Karpas-422 (cell line): ENCODE measurements at places on chromosomes 6 and 20. TPM values are rescaled to one million over a fixed set of nuclear protein-coding genes. Genes with fewer than 3 reads are reported as not detected.

The SLC17A3 gene
- total RNA-seq: not detected in 2 replicates

The THBD gene
- not detected in 2 replicates for total RNA-seq

The COL21A1 gene
- total RNA-seq: not detected in 2 replicates

The TUBB2B gene
- total RNA-seq: 0.34 TPM in 1 of 2 replicates, not detected in the other

The HTR1B gene
- total RNA-seq: not detected in 2 replicates

The FOXF2 gene
- total RNA-seq: not detected in 2 replicates

The ECT2L gene
- not detected in 2 replicates for total RNA-seq

DNA sequence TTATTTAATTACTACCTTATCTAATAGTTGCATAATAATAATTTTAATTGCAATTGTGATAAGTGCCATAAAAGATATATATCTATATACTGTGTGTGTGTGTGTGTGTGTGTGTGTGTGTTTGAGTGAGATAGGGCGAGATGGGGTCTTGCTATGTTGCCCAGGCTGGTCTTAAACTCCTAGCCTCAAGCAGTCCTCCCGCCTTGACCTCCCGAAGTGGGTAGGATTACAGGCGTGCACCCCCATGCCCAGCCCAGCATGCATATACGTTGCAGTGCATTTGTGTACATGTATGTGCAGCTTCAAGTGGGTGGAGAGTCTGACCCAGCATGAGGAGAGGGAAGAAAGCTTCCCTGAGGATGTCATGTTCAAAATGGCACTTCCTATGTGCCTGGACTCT is 4.6 kb upstream of the RIMS4 start:
- DNase-seq: no peak

- no peak for DNase-seq
These were observed 104.1 kb downstream of the CDH4 start for GRCh38 chr20:61356196-61356595.

DNA sequence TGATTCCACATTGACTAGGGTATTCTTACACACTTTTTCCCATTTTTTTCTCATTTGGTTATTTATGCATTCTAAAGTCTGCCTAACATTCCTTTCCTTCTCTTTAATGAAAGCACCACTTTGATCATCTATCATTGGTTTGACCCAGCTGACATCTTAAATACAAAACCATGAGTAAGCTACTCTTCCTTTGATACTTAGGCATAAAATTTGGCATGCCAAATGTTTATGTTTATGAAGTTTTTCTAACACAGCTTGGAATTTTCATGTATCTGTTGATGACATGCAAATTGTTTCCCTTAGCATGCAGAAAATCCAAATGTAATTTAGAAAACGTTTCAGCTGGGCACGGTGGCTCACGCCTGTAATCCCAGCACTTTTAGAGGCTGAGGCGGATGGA is 534.9 kb downstream of the QKI start:
- DNase-seq: no peak

GRCh38 chr20:40571639-40572038 is 117.4 kb downstream of the MAFB start:
- no peak for DNase-seq

- DNase-seq: no peak
These were observed 5.5 kb downstream of the E2F1 start for GRCh38 chr20:33680686-33681085.

- no peak for DNase-seq
These were observed 25.5 kb downstream of the PCK1 start for GRCh38 chr20:57586370-57586793.

- DNase-seq: no peak
These were observed 104.7 kb downstream of the PRDM13 start for GRCh38 chr6:99711302-99711701.

GRCh38 chr20:58359441-58359840 is 29.6 kb upstream of the VAPB start:
- DNase-seq: no peak

- no peak for DNase-seq
These were observed 24.6 kb downstream of the MANBAL start for GRCh38 chr20:37314099-37314498.

DNA sequence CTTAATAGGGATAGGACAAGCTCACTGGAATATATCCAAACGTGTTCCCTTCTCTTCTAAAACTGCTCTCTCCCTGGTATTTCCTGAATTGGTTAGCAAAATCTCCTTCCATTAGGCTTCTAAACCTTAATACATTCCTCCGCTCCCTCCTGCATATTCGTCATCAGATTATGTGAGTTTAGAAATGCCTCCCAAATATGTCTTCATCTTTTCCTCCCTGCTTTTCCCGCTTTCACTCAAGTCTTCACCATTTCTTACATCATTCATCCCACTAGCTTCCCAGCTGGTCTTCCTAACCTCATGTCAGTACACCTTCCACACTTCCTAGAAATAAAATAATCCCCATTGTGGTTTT is 26.9 kb downstream of the SLC22A16 start:
- no peak for DNase-seq

GRCh38 chr6:15452182-15452941 is 206.5 kb downstream of the JARID2 start:
- no peak for DNase-seq

DNA sequence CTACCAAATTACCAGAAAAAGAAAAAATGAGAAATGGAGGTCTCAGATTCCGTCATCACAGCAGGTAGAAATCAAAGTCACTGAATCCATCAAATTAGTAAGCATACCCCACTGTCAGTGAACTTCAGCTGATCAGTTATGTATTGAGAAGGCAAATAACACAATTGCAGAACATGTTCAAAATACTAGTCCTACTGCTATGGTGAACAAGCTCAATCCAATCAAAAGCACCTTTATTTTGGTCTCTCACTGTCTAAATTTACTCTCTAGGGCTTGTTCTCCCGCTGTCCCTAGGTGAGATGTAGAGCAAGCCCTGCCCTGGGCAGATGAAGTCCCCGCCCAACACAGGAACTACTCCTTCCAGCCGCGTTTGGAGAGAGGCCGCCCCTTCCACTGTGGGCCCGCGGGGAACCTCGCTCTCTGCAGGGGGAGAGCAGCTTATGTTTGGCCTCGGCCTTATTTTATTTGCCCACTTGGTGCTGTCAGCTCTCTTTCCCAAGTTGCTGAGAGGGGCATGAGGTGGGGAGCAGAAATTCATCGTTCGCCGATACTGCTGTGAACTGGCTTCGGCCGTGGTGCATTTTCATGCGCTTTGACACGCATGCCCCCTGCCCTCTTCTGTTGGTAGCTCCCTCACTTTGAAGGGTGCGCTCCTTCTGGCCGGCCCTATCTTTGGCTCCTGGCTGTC is 14.3 kb upstream of the MAP1LC3A start:
- no peak for DNase-seq

DNA sequence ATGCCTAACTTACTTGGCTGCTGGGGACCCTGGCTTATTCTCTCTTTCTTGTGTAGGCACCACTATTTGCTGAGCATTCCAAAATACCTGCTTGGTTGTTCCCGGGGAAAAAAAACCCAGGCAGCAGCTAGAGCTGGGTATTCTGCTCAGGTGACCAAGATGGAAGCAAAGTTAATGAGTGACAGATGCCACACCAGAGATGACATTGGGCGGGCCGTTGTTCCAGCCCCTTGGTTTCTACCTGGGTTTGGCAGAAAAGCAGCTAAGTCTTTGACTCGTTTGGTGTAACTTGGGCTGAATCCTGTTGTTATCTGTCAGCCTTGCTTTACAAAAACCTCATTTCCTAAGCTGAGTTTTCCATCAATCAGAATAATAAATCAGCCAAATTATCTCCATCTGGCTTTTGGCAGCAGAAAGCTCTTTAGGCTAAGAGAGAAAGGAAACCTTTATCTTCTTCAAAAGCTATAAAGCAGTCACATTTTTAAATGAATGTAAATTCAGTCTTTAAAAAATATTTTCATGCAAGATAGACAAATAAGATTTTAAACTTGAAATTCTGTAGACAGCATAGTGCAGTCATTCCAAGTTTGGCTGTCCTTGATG is 202.0 kb upstream of the GMDS start:
- DNase-seq: no peak

- DNase-seq: no peak
These were observed 226.5 kb downstream of the CBLN4 start for GRCh38 chr20:55778796-55779195.

- DNase-seq: no peak
These were observed 871.1 kb downstream of the KIF16B start for GRCh38 chr20:15702161-15702560.

GRCh38 chr6:24355393-24355792 is 2.5 kb downstream of the DCDC2 start:
- DNase-seq: no peak

DNA sequence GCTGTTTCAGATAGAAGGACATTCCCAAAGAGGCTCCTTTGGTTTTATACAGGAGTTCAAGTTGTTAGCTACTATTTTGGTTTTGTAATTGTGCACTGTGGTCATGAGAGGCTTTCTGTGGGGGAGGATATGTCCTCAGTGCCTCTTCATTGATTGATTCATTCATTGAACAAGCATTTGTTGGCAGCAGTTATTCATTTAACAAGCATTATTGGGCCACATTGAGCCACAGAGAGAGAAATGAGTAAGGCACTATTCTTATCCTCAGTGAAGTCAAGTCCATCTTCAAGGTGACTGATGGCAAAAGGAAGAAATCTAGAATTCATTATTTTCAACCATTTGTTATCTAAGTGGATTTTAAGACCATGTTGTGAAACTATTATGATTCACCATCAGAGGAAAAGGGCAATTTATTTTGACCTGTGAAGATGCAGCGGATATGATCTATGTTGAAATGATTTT is 697.2 kb upstream of the CITED2 start:
- no peak for DNase-seq

GRCh38 chr20:10022625-10023024 is 12.2 kb upstream of the ANKEF1 start:
- no peak for DNase-seq
